ENCODE measurements at places on chromosomes 2 and 18.

DNA sequence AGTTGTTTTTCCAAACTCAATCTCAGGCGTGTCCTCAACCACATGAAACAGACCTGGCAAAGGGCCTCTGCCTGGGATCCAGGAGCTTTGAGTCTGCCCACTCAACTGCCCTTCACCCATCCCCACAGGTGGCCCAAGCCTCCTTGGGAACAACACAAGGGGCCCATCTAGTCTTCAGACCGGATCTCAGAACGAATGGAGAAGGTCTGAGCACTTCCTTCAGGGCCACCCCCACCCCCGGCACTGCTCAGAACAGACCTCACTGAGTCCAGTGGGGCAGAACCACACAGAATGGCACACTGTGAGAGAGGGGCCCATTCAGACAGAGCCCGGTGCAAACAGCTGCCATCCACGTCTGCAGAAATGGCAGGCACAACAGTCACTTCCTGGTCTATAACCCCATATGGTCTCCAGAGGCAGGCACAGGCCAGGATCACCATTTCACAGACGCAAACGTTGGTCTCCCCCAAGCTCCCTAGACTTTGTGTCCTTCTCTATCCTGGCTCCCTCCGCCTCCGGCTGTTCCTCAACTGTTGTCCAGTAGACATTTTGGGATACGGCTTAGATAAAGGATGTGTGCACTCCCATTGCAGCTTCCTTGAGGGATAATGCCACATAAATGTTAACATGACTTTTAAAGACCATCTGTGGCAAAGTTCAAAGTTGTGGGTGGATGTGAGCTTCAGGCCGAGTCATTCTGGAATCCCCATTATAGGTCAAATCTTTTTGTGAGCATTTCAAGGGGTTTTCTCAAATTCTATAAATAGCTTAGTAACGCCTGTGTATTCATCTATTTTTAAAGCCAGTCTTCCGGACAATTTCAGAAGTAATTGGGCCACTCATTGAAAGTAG lies 149.7 kb downstream of the SMAD7 start:
- DNase-seq: no peak

DNA sequence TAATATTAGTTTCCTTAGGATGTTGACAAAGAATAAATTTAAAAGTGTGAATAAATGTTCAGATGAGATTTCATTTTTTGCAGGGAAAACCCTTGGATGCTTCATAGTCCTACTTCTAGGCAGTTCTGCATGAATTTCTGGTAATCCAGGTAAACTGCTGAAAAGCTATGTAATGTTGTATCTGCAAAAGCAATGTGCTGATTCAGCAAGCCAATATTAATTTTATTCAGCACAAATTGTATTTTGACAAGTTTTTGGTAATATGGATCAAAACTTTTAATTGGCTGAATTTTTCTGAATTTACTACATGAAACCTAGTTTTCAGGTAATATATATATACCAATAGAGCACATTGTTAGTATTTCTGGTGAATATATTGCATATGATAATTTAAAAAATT lies 17.8 kb upstream of the RBBP8 start:
- DNase-seq: no peak

DNA sequence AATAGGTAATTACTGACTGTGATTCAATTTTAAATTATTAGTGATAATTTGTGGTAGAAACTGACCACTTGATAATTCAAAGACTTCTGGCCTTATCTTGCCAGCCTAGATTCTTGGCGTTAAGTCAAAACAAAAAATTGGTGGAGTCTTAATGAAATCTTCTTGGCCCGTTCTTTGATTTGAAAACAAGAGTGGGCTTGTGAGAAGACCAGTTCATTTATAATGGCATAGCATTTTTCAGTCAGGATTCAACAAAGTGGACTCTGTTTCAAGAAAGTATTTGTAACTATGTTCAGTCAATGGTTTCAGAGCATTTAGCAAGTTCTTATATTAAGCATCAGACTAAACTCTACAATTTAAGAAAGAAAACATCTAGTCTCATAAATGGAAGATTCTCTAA lies 26.0 kb downstream of the ITGA4 start:
- no peak for DNase-seq

- no peak for DNase-seq
These were observed 82.5 kb upstream of the SERPINE2 start for GRCh38 chr2:224121406-224122067.

DNA sequence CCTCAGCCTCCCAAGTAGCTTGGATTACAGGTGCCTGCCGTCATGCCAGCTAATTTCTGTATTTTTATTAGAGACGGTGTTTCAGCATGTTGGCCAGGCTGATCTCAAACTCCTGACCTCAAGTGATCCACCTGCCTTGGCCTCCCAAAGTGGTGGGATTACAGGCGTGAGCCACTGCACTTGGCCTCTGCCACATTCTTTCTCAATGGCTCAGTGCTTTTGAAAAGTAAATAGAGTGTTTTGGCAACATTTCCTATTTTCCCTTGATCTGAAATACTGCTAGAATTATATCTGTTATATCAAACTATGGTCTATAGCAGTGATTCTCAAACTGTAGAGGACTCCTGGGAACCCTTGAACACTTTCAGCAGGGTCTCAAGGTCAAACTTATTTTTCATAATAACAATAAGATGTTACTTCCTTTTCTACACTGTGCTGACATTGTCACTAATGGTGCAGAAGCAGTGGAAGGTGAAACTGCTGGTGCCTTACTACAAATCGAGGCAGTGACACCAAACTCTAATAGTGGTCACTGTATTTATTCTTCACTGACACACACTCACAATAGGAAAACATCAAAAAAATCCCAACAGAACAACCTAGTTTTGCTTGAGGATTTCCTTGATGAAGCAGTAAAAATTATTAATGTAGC lies 10.6 kb downstream of the DAW1 start:
- DNase-seq: no peak

- no peak for DNase-seq
These were observed 129.9 kb upstream of the RMP24 start for GRCh38 chr18:35842536-35842935.

DNA sequence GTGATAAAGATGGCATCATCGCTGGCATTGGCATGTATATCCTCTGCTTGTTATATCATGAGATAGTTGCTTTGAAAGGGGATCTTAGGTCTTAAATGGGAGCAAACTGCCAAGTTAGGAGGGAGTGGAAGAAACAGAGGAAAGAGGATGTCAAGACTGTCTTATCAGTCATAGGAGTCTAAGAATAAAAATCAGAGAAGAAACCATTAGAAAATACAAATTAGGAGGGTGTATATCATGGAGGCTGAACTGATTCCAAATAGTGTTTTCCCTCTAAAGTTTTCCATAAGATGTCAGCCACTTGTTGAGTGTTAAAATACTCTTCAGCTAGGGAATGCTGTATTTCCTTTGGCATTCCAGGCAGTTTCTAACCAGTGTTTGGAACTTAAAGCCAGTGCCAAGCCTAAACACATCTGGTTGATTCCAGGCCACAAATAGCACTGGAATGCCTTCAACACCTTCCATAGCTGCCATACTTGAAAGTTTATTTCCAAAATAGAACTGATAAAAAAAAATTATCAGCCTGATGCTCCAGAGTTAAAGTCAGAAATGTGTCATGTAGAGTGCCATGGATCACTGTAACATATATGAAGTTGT lies 129.4 kb downstream of the ZEB2 start:
- DNase-seq: no peak

GRCh38 chr18:57819671-57820460 lies 16.8 kb upstream of the ATP8B1 start:
- DNase-seq: no peak

DNA sequence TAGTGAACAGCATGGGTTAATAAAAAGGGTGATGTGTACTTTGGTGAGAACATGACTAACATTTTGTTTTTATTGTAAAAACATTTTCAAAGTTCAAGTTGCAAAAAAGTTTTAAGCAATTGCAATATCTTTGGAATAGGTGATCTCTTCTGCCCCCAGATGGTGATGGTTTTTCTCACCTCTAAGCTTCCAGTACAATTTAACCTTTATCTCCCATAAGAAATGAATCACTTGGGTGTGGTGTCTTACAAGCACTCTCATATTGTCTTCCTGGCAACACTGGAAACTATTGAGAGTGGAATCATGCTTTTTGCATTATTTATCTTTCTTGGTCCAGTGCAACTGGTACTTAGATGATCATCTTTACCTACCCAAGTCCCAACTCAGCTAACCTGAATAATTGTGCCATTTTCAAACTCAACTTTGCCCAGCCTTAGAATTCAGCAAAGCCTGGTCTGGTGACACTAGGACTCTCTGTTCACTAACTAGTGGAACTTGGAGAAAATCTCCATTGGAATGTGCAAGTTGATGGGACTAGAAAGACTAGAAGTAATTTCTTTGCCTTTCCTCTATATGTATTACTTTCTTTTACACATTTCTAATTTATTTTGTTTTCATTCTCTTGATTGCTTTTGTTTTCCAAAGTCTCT lies 964.7 kb upstream of the ZEB2 start:
- DNase-seq: no peak

- DNase-seq: no peak
These were observed 74.4 kb downstream of the SOX11 start for GRCh38 chr2:5766561-5766960.

DNA sequence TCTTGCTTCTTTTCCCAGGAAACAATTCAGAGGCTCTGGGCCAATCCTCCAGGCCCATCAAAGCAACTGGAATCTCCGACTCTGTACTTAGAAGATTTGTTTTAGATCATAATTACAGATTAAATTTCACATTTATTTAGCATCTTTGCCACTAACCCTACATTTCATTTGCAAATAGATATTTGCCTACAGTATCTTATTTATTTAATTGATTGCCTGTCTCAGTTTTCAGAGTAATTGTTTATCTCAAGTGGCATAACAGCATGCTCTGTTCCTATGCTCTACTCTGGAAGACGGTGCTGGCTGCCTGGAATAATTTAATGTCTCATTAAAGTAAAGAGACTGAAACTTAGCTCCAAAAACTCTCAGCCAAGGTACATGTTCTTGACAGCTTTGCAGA lies 213.4 kb downstream of the HNMT start:
- no peak for DNase-seq

- DNase-seq: no peak
These were observed 24.0 kb upstream of the TMEM37 start for GRCh38 chr2:119407430-119408220.

- DNase-seq: no peak
These were observed 5.4 kb downstream of the TGFBRAP1 start for GRCh38 chr2:105324101-105324500.

DNA sequence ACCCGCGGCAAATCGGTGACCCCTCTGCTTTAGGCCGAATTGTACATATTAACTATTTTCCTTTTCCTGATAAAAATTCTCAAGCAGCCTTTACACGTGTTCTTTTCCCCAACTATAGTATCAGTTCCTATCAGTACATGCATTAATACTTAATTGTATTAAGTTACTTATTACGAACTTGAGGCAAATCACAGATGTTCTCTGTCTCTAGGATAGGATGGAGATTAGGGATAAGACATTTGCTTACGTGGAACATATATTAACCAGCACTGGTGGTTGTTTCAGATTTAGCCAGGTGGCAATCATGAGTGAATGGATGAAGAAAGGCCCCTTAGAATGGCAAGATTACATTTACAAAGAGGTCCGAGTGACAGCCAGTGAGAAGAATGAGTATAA lies 675 bp downstream of the GEMIN6 start:
- no peak for DNase-seq

DNA sequence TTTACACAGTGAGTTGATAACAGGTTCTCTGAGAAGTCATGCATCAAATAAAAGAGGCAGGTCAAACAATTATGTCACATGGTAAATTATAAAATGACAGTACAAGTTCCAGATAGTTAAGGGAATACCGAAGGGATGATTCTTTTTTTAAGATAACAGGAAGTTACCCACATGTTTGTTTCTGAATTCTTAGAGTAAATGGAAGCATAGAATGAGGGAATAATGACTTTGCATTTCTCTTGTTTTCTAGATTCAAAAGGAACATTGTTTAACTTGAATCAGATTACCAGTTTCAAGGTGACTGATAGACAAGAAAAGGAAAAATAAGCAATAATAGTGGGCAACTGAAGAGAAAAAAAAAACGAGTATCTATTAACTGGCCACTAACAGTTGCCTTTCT lies 124.5 kb downstream of the MIB1 start:
- no peak for DNase-seq

DNA sequence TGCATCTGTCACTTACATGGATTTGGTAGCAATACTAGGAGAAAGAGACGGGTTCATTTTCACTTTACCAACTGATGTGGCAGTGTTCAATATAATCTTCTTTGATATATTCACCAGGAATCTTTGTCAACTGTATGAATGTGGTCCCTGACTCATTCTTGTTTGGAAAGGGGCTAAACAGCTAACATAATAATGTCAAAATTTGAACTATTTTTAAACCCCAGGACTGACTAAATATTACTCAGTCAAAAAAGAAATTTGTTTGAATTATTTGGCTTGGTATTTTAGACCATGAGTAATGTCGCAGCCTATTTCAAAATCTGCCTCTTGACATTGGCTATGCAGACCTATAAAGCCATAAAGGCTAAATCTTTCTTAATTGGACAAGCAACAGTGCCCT lies 413.7 kb upstream of the RGPD4 start:
- DNase-seq: no peak

- DNase-seq: no peak
These were observed 42.1 kb upstream of the LAPTM4A start for GRCh38 chr2:20093263-20094141.

GRCh38 chr2:19380532-19380931 lies 22.1 kb upstream of the OSR1 start:
- no peak for DNase-seq

GRCh38 chr2:232353660-232354059 lies 24.9 kb upstream of the ALPP start:
- no peak for DNase-seq

DNA sequence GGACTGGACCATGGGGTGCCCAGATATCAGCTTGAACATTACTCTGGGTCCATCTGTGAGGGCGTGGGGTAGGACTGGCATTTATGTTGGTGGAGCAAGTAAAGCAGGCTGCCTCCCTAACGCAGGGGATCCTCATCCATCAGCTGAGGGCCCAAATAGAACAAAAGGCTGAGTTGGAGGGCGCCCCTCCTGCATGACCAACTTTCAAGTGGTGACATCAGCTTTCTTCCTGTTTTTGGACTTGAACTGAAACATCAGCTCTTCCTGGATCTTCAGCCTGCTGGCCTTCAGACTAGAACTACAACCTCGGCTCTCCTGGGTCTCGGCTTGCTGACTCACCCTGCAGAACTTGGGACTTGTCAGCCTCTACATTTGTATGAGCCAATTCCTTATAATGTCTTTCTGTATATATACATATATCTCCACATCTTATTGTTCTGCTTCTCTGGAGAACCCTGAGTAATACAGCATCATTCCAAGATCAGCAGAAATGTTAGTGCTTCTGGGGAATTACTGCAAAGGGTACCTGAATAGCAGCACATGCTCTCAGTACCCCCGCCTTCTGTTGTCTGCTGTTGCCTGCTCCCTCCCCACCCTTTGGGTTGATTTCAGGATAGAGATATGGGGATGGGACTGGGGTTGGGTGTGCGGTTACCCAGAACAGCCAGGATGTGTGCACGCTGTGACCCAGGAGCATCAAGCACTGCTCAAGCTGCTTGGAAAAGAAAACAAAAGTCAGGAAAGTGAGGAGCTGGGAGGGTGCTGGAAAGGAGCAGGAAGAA lies 20.0 kb downstream of the TMEM127 start:
- no peak for DNase-seq
